DMS79 (cell line): ENCODE measurements at places on chromosomes 12 and 14.

DNA sequence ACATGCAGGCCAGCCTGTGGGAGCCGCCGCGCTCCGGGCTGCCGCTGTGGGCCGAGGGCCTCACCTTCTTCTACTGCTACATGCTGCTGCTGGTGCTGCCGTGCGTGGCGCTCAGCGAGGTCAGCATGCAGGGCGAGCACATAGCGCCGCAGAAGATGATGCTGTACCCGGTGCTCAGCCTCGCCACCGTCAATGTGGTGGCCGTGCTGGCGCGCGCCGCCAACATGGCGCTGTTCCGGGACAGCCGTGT lies 2.9 kb downstream of the TMEM121 start:
- no peak for DNase-seq

DNA sequence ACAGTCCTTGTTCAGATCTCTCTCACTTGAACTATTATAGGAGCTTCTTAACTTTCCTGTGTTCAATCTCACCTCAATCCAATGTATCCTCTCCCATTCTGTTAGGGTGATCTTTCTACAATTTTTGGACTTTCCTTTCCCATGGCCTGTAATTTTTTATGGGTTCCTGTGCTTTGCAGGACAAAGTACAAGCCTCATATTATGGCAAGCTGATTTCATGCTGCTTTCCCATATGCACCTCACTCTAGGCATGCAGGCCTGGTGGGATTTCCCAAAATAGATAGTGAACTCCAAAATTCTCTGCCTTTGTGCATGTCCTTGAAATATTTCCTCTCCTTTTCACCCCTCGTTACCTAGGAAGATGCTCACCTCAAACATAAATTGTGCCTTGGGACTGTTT lies 499.4 kb downstream of the NAV3 start:
- no peak for DNase-seq

- DNase-seq = no peak
Measured at GRCh38 chr12:15276088-15276698, 46.1 kb upstream of the PTPRO start.

DNA sequence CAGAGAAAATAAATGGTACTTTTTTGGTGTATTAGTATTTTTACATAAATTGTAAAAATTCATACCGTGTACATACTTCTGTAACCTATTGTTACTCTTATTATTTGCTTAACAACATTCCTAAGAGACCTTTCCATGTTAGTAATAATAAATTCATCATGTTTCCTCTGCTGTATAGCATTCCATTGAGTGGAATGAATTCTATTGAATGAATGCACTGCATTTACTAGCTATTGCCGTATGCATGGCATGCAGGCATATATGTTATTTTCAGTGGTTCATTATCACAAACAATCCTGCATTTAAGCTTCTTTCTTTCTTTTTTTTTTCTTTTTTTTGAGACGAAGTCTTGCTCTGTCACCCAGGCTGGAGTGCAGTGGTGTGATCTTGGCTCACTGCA lies 137.6 kb upstream of the TBX3 start:
- no peak for DNase-seq

- no peak for DNase-seq
Measured at GRCh38 chr12:107801150-107801549, 26.6 kb downstream of the ASCL4 start.

DNA sequence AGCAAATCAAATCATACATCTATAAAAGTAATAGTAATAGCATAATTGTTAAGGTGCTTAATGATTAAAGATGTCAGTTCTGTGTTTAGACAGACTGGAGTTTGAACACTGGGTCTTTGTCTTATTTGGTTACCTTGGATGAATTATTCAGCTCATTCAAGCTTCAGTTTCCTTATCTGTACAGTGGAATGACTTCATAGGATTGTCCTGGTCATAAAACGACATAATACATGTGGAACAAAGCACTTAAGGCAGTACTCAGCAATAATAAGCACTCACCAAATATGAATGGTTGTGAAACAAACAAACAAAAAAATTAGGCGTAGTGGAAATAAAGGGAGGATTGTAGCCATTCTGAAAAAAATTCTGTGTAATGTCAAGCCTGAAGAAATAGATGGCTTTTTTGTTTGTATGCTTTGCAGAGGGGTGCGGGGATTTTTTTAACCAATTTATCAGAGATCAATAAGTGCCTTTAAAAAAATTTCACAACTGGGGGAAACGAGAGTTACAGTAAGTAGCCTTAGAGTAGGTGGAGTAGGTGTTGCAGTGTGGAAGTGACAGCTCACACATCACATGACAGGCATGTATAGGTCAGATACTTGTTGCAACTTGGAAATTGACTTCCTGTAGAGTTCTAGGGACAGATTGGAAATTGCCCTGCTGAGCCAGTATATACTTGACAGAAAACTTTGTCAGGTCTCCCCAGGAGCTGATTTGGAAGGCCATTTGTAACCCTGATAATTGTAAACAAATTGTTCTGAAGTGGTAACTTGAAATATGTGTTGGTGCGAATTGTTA lies 157.7 kb downstream of the SLC15A5 start:
- no peak for DNase-seq

- DNase-seq = peak; percentile 99
Measured at GRCh38 chr14:22887260-22887989, 4.4 kb downstream of the REM2 start.

DNA sequence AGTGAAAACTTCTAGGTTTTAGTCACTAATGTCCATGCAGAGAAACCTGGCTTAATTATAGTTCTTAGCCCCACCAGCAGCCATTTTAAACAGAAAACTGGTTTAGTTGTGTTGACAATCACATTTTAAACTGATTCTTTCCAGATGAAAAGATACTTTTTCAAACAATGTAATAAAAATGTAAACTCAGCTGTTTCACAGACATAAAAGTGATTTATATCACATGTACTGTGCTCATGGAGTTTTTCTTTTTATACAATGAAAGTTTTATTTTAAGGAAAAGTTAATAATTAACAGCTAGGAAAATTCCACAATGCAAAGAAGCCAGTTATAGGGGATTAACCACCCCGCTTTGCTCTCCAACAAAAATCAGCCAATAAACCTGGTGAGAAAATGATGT lies 129.7 kb downstream of the PAX9 start:
- peak; percentile 45 for DNase-seq

DNA sequence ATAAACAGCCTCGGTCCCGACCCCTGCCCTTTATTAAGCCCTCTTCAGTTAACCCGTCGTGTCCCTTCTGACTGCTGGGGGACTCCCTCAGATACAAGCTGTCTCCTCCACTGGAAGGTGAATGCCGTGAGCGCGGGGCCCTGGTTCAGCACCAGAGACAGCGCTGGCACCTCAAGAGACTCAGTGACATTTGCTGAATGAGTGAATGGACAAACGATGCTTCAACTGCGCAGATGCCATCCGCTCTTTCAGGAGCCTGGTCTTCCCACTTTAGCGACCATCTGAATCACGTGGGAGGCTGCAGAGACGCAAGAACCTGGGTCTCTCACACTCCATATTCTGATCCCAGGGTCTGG lies 92.6 kb upstream of the SFSWAP start:
- DNase-seq = no peak

DNA sequence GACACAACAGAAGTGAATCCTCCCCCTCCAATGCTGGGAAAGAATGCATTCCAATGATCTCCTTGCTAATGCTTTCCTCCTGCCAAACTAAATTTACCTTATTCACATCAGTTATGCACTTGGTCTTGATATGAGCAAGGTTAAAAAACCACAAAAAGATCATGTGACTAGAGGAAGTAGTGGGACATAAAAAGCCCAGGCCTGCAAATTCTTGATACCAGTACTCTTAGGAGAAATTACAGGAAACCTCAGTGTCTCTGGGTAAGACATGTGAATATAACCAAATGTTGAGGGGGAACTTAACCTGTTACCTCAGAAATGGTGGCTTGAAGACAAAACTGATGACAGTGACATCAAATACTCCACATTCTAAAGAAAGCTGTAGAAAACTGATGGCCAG lies 427.1 kb downstream of the RPS29 start:
- DNase-seq = no peak

GRCh38 chr12:15899282-15899870 lies 11.8 kb upstream of the DERA start:
- DNase-seq = no peak

GRCh38 chr14:103072595-103073366 lies 11.2 kb upstream of the LBHD2 start:
- no peak for DNase-seq

GRCh38 chr14:22390195-22390594 lies 198.8 kb downstream of the DAD1 start:
- no peak for DNase-seq

DNA sequence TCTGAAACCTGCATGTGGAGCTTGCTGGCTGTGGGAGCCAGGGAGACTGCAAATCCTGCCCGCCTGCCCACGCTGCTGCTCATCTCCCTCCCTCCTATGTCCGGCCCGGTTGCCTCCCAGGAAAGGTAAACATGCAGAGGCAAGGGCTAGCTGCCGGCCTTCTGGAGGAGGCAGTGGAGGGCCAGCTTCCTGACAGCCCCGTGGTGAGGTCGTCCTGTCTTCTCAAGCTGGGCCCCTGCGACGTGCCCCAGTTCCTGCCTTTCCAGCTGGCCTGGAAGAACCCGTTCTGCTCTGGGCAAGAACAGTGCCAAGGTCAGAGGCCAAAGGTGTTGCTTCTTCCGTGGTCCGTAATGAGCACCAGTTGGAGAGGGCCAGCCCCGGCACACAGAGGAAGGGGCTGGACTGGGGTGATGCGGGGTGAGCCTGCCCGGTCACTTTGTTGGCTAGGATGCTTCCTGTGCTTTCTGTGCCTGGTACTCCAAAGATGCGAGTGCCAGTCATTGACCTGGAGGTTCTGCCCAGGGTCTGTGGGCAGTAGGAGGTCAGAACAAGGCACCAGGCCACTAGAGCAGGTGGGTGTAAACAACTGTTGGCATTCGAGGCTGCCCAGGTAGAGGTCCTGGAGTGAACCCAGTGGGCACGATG lies 25.3 kb downstream of the TPCN1 start:
- DNase-seq = no peak

DNA sequence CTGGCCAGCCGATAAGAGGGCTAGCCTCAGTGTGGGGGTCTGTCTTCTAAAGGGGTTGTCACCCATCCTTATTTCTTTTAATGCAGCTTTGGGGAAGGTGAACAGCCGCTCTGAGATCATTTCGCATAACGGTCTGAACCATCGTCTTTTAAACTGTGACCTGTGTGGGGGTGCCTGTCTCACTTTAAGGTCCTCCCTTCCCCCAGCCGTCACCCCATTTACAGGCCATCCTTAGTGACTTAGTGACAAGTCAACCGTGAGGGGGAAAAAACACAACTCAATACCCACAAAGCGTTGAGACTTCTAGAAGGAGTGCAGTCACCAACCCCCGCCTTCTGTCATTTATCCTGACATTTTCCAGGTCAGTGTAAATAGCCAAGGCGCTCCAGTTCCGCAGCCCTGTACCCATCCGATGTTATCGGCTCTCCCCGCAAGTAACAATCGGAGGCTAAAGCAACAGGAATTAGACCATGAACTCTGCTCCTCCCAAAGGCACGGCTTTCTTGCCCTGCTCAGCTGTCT lies 505 bp upstream of the DENND5B start:
- no peak for DNase-seq
